CD4-positive, alpha-beta T cell treated with Interleukin-10 for 1 hour (primary cell): ENCODE measurements at places on chromosomes 11 and 22.

DNA sequence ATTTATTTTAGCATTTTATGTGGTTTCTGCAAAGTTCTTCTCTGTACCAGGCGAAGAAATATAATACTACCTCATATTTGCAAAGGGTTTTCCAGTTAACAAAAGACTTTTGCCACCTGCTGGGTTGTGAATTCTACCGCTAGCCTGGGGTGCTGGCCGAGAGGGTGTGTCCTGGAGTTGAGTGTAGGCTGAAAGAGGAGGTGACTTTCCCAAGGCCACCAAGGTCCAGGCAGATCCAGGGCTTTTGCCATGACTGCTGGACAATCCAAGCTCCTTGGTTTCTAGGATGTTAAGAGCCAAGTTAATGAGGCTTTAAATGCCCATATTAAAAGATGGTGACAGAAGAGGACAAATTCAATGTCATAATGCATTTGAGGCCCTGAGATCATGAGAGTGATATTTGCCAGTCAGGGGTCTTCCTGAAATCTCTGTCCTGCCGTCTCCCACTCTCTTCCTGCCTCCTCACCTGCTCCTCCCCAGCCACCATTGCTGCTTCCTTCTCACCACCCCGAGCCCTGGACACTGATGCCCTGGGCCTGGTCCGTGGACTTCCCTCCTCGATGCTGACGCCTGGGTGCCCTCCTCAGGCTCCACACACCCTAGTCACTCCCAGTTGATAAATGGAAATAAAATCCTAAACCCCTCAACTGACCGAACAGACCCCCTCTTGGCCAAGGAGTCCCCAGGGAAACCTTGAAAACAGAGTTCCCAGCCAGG is 825.6 kb downstream of the TBC1D22A start:
- DNase-seq: no peak

DNA sequence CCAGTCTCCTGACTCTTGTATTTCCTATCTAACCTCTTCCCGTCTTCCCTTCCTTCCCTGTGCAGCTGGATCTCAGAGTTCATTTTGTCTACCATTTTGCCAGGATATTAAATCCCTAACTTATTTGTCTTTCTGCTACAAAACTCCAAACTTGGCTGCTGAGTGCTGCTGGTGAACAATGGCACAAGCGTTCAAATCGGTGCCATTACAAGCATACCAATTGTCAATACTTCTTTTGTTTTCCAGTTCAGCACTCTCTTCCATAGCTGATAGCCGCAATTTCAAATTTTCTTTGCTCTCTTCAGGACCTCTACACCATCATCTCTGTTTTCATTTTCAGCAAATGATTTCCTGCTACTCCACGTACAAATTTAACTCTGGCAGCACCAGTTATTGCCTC is 13.4 kb downstream of the IL18 start:
- DNase-seq: no peak

GRCh38 chr11:34899633-34900016 is 16.6 kb downstream of the APIP start:
- DNase-seq: no peak

DNA sequence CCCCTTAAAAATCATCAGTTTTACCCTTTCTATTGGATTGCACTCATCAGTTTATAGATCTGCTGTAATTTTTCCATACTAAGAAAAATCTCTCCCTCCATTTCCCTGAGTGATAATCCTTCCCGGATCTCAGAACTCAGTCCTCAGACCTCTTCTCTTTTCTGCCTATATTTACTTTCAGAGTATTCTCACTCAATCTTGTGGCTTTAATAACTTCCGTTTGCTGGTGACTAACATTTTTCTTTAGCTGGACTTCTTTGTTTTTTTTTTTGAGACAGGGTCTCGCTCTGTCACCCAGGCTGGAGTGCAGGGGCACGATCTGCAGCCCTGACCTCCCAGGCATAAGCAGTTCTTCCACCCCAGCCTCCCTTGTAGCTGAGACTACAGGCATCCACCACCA is 10.4 kb downstream of the ATXN10 start:
- DNase-seq: no peak

GRCh38 chr22:46241396-46242007 is 8.6 kb downstream of the CDPF1 start:
- DNase-seq: no peak

GRCh38 chr11:3823303-3823702 is 14.9 kb downstream of the PGAP2 start:
- DNase-seq: no peak

DNA sequence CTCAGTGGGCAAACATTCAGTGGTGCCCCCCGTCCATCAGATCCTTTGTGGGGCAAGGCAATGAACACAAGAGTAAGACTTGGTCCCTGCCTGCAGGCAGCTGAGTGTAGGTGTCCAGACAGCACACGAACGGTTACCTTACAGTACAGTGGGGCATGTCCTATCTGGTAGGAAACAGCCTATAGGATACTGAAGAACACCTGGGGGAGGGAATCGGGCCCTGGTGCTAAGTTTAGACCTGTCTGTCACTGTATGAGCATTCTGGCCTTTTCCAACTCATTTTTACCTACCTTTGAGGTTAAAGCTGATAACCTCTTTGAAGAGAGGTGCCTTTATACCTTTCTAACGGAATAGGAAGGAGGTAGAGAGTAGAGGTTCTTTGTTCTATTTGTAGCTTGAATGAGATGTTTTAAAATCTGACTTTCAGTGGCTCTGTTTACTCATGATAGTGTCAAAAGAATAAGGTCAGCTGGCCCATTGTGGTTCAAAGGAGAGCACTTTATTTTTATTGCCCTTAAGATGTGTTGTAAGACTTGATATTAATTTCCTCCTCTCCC is 8.9 kb downstream of the ZNRF3 start:
- no peak for DNase-seq

GRCh38 chr11:16963316-16963876 is 50.8 kb downstream of the PLEKHA7 start:
- DNase-seq: no peak

- DNase-seq: no peak
Observed at GRCh38 chr22:45149671-45150070, 14.1 kb upstream of the NUP50 start.

GRCh38 chr11:123371506-123372297 is 58.4 kb upstream of the GRAMD1B start:
- DNase-seq: no peak

DNA sequence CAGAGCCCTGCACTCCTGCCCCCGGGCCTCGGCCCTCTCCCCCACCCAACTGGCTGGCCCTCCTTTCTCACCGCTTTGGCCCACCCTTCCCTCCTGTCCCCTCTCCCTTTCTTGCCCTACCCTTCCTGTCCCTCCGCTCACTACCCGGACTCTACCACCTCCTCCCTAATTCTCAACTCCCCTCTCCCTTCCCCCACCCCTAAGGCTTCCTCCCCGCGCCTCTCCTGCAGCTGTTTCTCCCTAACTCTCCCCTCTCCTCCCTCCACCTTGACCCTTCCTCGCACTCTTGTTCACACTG is 421 bp downstream of the SLC15A3 start:
- no peak for DNase-seq

DNA sequence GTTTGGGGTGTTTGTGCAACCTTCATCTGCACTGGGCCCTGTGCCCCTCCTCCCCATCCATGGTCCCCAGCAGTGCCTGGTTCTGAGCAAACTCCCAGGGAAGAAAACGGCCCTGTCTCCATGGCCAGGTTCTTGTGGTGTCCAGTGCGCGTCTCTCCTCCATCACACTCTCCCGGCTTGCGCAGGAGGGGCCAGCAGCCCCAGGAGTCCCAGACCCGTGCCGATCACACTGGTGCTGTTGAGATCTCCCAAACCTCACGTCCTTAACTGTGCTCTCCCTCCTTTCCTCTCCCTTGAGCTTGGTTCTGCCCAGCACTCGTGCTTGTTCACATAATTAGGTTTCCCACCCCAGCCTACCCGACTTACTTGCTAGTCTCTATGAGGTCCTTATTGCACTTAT is 10.9 kb upstream of the GRK2 start:
- DNase-seq: no peak

- no peak for DNase-seq
Observed at GRCh38 chr22:48047722-48048500, 1285.5 kb downstream of the TBC1D22A start.

GRCh38 chr11:103735497-103736032 is 300.9 kb upstream of the DDI1 start:
- no peak for DNase-seq

GRCh38 chr11:48083421-48083820 is 103.1 kb downstream of the PTPRJ start:
- DNase-seq: no peak

DNA sequence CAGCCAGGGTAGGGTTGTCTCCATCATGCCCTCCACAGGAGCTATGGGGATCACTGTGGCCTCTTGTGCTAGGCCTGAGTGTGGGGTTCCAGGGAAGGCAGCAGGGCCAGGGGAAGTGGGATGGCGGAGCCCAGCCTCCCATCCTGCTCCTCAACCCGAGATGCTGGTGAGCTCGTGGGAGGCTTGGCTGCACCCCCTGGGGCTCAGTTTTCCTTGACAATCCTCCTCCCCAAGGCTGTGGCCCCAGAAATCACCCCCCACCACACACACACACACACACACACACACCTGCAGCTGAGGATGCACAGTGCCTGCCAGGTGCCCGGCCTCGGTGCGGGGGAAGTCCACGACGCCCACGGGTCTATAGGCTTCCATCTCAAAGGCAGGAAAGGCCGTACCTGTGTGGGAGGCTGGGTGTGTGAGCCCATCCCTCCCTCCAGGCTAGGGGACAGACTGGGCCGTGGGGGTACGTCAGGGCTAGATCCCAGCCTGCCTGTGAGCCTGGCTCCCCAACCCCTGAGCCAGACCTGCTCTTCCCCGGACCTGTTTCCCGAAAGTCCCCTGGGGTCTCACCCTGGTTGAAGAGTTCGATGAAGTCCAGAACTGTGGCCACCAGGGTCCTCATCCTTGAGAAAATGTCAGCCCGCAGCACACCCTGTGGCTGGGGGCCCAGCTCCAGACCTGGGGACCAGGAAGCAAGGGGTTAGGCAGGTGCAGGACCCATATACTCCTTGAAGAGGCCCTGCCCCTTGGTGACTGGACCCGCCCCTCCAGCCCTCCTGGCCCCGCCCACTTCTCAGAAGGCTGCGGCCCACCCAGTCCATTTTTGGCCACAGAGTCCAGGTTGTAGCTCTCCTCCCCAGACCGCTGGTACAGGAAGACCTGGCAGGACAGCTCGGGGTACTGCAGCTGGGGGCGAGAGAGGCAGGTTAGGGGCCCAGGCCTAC is 5.2 kb upstream of the TBX10 start:
- DNase-seq: no peak

DNA sequence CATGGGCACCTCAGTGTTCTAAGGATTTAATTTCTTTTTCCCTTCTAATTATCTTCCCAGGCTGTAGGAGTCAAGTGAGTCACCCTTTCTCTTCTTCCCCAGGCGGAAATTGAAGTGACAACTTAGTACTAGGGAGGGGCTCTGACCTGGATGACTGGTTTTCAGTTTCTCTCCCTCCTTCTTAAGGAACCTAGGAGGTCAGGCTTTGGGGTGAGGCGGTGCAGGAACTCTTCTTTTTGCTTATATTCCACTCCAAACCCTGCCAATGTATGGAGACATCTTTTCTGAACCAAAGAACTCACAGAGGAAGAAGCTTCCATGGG is 12.6 kb downstream of the ZDHHC5 start:
- DNase-seq: no peak

DNA sequence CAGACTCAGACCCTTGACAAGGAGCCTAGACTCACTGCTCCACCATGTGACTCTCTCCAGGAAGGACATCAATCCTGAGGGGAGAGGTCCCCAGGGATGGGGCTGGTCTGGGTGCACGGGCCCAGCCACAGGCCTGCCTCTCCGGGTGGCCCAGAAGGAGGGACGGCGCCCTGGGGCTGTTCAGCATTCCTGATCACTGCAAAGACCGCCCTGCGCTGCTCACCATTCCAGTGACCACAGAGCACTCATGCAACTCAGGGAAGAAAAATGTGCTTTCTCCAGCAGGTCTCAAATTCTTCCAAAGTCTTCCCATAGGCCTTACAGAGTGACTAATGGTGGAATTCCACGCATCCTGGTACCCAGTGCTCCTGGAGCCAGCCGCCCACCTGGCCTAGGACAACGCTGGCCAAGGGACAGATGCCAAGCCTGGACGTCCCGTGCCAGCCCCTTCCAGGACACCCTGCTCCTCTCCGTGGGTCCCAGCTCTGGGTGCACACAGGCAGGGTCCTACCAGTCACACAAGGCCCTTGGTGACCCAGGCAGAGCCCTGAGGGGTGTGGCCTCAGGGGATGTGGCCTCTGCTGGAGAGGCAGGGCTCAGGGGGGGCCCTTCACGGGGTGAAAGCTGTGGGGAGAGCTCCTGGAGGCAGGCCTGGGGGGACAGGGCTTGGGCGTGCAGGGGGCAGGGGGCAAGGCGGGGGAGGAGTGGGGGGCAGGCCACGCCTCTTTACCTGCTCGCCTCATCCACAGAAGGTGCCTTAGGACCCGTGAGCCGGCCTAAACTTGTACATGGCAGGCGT is 178.8 kb downstream of the IGLL1 start:
- DNase-seq: no peak

DNA sequence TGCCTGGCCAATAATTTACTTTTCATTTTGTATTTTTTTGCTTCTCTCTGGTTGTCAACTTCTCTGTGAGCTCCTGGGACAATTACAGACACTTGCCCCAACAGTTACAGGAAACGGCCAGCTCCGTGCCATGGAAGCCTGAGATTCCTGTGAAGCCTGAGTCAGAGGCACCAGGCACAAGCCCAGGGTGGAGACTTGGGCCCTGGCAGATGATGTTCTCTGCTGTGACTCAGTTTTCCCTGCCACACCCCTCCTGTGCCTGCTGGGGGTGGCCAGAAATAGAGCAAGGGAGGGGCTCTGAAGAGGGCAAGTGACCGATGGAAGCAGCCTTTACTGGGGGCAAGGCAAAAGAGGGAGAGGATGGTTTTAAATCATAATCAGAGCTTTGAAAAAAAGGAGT is 4.9 kb downstream of the ATP5MGL start:
- DNase-seq: no peak

GRCh38 chr11:130318031-130318673 is 3.4 kb upstream of the ZBTB44 start:
- no peak for DNase-seq

DNA sequence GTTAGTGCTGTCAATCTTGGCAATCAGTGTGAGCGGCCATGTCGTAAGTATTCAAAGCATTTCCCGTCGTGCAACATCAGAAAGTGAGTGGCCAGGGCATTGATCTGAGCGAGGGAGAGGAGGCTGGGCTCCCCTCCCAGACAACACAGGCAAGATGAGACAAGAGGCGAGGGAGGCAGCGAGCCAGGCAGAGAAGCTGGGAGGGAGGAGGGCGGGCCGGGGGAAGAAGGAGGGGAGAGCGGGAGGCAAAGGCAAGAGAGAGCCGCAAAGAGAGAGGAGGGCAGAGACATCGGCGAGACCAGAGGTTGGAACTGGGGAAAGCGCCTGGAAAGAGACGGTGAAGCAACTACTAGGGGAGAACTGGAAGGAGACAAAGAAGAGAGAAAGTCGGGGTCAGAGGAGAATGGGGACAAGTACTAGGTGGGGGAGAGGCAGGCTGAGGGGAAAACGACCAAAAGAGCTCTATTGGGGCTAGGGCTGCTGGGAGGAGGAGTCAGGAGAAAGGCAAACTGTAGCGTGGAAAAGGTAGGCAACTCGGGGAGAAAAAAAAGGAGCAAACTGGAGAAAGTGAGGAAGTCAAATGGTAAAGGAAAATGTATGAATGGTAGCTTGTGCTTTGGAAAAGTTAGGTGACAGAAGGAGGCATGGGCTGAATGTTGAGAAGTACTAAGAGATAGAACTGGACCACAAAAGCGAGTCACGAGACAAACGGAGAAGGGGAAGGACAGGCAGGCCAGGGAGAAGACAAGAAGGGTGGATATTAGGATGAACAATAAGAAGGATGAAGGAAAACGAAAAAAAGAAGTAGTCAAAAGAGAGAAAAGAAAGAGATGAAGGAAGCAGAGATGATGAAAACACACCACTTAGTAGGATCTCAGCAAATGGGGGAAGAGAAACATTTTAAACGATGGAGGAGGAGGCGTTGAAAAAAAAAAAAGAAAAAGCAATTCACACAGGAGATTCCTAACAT is 130.5 kb upstream of the C11orf58 start:
- no peak for DNase-seq
